ENCODE measurements at places on chromosomes 1 and 21. TPM values are rescaled to one million over a fixed set of nuclear protein-coding genes. Genes with fewer than 3 reads are reported as not detected.

GRCh38 chr1:77378723-77379535 lies 97.1 kb downstream of the AK5 start:
- no peak for DNase-seq

Gene NCAM2
- not detected for total RNA-seq

DNA sequence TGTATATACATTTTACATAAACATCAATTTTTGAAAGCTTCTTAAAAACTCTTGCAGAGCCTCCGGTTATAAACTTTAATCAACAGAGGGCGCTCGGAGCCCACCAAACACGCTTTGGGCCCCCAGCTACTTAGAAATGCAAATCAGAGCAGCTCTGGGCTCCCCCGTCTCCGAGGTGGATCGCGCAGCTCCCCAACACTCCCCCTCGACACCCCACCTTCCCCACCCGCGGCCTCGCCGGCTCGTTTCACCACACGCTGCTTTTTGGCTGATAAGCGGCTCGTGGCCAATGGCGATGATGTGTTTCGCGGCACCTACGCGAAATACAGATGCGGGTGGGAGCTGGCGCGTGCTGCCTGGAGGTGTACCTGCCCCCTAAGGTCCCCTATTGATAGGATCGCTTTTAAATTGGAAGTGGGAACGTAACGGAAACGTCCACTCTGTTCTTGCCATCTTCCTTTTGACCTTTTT lies 1.7 kb upstream of the KIF26B start:
- peak; percentile 65 for DNase-seq

DNA sequence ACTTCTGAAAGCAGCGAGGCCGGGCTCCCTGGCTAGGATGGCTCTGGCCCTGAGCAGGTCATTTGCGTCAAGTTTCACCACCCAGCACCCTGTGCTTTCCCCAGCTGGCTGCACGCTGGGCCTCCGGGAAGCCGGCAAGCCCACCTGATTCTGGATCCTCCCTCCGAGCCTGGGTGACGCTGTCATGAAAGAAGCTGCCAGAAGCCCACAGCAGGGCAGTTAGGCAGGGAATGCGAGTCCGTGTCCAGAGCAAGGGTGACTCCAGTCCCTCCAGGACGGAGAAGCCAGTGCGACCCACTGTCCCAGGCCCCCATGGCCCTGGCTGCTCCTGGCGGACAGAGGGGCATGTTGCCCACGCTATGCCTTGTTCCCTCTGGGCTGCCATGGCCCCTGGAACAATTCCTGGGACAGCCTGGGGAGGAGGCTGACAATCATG lies 44.4 kb upstream of the PCBP3 start:
- DNase-seq = no peak

DNA sequence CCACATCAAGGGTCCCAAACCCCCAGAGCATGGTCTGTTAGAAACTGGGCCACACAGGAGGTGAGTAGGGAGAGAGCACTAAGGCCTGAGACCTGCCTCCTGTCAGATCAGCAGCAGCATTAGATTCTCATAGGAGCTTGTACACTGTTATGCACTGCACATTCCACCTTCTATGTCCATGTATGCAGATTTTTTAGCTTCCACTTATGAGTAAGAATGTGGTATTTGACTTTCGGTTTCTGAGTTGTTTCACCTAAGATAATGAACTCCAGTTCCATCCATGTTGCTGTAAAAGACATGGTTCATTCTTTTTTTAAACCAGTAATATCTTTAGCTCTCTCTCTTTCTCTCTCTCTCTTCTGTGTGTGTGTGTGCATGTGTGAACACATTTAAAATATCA lies 663 bp upstream of the GBP6 start:
- peak; percentile 83 for DNase-seq

DNA sequence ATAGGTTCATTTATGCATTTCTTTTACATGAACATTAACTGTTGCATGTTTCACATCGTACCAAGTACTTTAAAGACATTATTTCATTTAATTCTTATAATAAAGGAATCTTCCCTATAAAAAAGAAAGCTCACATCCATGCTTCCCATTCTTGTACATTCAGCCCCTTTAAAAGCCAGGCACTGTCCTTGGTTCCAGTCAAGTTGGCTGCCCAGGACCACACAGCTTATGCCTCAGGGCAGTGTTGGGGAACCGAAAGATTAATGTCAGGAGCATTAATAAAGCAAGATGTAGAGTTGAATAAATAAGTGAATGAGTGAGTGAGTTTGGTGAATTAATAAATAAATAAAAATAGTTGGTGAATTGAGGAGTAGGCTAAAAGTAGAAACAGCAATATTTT lies 409.4 kb upstream of the DAB1 start:
- no peak for DNase-seq

Gene NDUFS2
- total RNA-seq = 96.5 TPM

Gene S100B
- total RNA-seq = not detected

- DNase-seq = no peak
Measured at GRCh38 chr1:5959667-5960230, 32.5 kb downstream of the NPHP4 start.

GRCh38 chr21:42231756-42232155 lies 12.8 kb downstream of the ABCG1 start:
- DNase-seq = no peak

DNA sequence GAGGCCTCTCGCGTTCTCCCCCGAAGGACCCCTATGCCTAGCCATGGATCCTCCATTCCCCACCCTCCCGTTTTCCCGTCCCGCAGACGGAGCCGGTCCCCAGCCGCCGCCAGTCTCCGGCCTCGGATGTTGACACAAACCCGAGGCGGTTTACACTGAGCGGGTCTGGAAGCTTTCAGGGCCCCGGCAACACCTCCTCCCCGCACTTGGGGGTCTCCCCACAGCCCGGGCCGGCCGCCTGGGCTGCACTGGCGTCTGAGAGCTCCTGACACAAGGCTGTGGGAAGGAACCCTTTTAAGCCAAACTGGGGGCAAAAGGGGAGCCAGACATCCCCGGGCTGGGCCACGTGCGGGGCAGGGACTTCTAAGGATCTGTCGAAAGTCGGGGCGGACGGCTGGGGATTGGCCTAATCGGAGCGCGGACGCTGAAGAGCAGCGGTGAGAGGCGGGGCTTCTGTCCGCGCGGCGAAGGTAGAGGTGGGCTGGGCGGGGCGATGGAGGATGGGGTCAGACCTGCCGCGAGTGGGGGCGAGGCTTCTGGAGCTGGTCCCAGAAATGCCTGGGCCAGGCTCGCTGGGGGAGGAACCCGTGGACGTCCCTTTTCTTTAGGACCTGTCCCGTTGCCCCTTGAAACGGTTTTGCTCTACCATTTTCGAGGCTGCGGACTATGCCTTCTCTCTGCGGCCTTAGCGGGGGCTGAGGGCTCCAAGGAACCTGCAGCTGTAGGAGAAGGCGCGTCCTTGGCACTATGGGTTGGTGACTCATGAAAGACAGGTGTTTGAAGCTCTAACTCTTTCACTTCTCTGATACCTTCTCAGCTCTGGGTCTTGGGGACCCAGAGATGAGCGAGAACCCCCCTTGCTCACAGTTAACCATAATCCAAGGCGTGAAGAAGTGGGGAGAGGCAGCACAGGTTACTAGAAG lies 1.2 kb upstream of the HPCAL4 start:
- DNase-seq = no peak

- no peak for DNase-seq
Measured at GRCh38 chr21:39453571-39454179, 1.9 kb downstream of the SH3BGR start.

- DNase-seq = no peak
Measured at GRCh38 chr1:197928849-197929336, 11.7 kb downstream of the LHX9 start.

- no peak for DNase-seq
Measured at GRCh38 chr1:36872126-36872754, 162.1 kb downstream of the GRIK3 start.

Gene CRB1
- not detected for total RNA-seq

DNA sequence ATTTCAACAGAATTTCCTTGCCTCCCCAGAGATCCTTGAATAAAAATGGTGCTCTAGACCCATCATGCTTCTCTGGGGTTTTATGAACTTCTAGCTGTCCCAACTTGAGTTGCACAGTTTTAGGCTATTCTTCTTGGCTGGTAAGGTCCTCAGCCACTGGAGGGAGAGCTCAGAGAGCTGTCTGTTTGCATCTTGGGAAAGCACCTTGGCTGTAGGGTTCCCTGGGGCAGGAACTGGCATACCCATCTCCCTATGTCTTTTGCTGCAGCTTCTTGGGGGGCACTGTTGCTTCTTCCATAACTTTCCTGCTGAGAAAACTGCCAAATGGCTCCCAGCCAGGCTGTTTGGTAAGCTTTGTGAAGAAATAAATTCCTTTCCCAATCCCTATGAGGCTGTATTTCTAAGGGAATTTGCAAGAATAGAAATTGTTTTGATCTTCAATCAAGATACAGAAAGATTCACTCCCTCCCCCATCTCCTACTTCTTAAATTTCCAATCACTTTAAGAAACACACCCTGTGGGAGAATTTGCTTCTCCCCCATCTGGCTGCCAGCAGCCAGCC lies 8.2 kb upstream of the FMOD start:
- DNase-seq = no peak

- no peak for DNase-seq
Measured at GRCh38 chr1:212678456-212679410, 20.9 kb downstream of the BATF3 start.

Gene CNR2
- not detected for total RNA-seq

- DNase-seq = peak; percentile 56
Measured at GRCh38 chr1:244099258-244099930, 48.3 kb downstream of the ZBTB18 start.

GRCh38 chr1:206674745-206675175 lies 9.9 kb upstream of the MAPKAPK2 start:
- DNase-seq = peak; percentile 93

GRCh38 chr1:70499695-70500094 lies 88.6 kb downstream of the CTH start:
- DNase-seq = no peak

Gene MYOM3
- total RNA-seq = 0.07 TPM

- DNase-seq = peak; percentile 82
Measured at GRCh38 chr1:184838504-184838951, 83.9 kb upstream of the EDEM3 start.

- peak; percentile 95 for DNase-seq
Measured at GRCh38 chr1:7948960-7949359, 8.3 kb upstream of the TNFRSF9 start.

Gene TCHH
- 0.10 TPM for total RNA-seq

Gene VPS13D
- 24.3 TPM for total RNA-seq

DNA sequence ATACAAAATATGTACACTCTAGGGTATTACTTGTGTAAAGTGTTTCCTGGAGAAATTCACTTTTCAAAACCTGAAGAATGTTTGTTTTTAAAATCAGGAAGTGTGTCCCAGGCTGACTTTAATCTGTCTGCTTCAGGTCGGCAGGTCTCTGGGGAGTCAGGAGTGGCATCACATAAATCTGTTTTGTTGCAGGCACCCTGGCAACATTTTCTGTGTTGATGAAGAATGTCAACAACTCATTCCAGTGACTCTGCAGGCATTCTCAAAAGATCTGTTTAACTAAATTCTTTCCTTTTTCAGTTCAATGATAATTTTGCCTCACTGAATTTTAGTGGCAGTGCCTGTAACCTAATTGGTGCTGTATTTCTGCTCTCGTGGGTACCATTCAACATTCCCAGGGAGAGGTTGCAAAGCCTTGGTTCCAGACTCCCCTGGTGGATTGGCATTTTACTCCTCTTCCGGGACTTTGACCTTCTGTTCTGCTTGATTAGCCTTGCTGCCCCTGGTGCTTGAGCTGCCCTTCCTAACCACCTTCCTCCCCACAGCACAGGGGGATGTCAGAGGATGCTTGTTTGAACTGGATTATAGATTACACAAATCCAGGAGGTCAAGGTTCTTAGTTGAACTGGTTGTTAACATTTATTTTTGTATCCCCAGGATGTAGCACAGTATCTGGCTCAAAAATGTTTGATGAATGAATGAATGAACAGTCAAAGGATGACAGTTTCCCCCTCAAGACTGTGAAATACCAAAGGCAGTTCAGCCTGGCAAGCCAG lies 55.4 kb upstream of the LPGAT1 start:
- DNase-seq = no peak

DNA sequence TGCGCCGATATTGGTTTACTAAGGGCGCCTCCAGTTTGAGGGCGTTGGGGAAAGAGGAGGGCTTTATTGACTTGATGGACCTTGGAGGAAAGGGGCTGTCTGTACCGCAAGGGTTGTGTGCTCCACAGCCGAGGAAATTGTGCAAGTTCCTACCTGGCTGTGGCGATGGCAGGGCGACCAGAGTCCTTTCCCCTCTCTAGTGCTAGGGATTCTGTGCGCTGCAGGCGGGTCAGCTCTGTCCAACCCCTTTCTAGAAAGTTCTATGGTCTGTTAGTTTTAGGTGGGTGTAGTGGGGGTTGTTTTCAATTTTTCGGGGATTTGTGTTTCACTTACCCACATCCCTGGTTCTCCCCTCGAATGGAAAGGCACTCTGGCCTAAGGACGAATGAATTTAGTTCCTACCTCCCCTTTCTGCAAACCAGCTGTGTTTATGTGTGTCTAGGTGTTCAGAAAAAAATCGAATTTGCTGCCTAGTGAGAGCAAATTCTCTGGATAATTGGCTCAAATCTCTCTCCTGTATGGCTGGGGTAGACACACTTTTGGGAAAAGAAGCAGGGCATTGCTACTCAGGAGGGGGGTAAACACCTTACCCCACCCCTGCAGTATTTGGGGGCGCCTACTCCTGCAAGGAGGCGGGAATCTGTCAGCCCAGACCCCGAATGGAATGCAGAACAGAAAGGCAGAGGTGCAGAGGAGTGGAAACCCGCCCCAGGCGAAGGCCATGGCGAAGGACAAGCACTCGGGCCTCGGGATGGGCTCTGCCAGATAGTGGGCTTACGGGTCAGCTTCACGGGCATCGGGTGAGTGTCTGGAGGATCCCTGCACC lies 2.0 kb downstream of the DMBX1 start:
- no peak for DNase-seq

DNA sequence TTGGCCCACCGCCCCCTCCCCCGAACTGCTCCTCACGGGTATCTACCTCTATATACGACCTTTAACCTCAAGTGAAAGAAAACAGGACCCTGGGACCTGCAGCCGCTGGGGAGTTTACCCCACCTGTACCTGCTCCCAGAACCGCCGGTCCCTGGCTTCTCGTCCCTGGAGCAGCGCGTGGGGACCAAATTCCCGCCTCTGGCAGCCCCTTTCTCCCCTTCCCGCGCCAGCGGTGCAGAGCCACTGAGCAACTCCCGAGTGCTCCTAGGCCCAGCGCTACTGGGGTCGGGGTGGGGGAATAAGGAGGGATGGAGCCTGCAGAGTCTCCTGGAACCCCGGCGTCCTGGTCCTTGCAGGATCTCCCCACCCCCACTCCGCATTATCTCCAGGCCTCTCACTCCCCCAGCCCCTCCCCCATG lies 1.6 kb downstream of the SYT6 start:
- DNase-seq = no peak

Gene CYP4Z1
- not detected for total RNA-seq

DNA sequence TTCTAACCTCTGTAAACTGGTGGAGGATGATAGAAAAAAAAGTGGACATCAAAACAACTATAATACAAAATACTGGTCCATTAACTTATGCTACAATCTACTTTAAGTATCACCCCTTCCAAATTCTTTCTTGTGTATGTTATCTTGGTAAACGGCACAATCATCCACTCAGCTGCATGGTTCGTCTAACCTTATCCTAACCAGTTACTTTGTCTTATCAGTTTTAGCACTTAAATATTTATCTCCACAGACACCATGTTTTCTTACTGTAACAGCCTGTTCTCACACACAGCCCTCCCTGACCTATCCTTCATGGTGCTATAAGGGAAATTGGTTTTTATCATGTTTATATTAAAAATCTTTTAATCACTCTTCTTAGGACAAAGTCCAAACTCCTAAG lies 157.2 kb downstream of the PTGER3 start:
- DNase-seq = no peak

Gene NID1
- total RNA-seq = 8.5 TPM

GRCh38 chr1:3772715-3773571 lies at the start of gene SMIM1:
SMIM1 (plus strand) TSS chr1:3772749; CDS start chr1:3775374, 2,625 bp downstream.
- no peak for DNase-seq
